ENCODE measurements at places on chromosomes 6 and 20.
A peak's percentile ranks its signal among the peaks of the same experiment; 100 is the strongest.

DNA sequence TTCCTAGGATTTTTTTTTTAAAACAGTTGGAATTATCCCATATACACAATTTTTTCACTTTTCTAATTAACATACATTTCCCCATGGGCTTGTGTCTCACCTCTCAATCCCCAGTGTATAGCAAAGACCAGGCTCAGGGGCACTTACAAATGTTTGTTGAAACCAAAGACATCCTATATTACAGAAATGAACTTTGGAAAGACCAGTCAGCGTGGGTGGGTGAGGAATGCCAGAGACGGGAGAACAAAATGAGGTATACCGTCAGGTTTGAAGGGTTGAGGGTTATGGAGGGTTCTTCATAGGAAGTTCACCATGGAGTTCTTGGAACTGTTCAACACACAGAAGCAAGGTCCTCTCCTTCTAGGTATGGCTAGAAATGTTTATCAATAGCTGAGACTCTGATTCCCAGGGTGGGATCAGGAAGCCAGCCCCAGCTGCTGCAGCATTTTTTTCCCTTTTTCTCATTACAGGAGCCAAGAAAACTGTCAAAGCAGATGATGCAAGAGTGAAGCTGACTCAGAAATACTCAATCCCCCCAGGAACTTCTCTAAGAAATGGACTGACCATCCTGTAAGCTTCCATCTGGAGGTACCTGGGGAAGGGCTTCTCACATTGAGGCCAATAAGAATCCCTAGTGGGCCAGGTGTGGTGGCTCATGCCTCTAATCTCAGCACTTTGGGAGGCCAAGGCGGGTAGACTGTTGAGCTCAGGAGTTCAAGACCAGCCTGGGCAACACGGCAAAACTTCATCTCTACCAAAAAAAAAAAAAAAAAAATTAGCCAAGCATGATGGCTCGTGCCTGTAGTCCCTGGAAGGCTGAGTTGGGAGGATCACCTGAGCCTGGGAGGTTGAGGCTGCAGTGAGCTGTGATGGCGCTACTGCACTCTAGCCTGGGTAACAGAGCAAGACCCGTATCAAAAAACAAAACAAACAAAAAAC lies 15.9 kb upstream of the TBC1D20 start:
- peaks cover 4% of the 10 kb centered on the region for H3K36me3 ChIP-seq
- H3K27ac ChIP-seq, result peak overlapping the region; percentile 70
- no peak for DNase-seq
- H3K27me3 ChIP-seq, result no peaks in the 10 kb centered on the region

DNA sequence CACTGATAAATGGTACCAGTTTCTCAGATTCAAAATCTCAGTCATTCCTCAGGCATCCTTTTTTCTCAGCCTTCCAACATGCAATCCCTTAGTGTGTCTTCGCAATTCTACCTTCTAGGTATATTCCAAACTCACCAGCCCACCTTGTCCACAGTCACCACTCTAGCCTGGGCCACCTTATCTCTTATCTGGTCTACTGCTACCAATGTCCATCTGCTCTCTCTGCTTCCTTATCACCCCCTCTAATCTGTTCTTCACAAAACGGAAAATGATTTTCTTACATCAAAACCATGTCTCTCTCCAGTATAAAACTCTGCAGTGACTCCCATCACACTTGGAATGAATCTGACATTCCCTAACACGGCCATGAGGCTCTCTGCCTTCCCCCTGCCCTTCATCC lies 91.9 kb downstream of the PREP start:
- no peaks in the 10 kb centered on the region for H3K27me3 ChIP-seq
- no peak overlapping the region for H3K27ac ChIP-seq
- no peak for DNase-seq
- peaks cover 10% of the 10 kb centered on the region for H3K4me1 ChIP-seq

GRCh38 chr20:51484831-51485230 lies 57.7 kb downstream of the NFATC2 start:
- peaks cover 56% of the 10 kb centered on the region for H3K4me1 ChIP-seq
- peaks cover 6% of the 10 kb centered on the region for H3K36me3 ChIP-seq
- DNase-seq, result no peak
- no peaks in the 10 kb centered on the region for H3K27me3 ChIP-seq

DNA sequence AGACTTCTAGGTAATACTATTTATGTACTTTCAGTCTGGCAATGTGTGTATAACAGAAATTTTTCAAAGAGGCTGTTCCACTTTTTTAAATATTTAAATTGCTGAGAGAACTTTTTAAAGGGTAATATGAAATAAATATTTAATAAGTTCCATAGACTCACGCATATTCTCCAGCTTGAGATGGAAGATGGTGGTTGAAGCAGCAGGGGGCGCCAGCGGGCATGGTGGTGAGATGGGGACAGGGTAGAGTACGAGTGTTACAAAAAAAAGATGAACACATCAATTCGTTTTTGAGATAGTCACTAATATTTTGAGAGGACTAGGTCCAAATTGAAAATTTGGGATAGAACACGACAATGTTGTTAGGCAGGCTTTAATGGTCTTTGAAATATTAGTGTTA lies 68.4 kb downstream of the RSPO3 start:
- no peaks in the 10 kb centered on the region for H3K36me3 ChIP-seq
- H3K4me3 ChIP-seq, result no peak overlapping the region
- peaks cover 3% of the 10 kb centered on the region for H3K4me1 ChIP-seq
- DNase-seq, result peak; percentile 45
